ENCODE measurements at places on chromosomes 5 and 9. TPM values are rescaled to one million over a fixed set of nuclear protein-coding genes. Genes with fewer than 3 reads are reported as not detected.

The NDUFS4 gene
- total RNA-seq, result 187 TPM

The QRFP gene
- not detected for total RNA-seq

The CDKN2B gene
- total RNA-seq, result 0.82 TPM

The PSMB7 gene
- 159 TPM for total RNA-seq

The CCL21 gene
- 6.2 TPM for total RNA-seq

The FAM163B gene
- total RNA-seq, result not detected

The TAF11L12 gene
- not detected for total RNA-seq

The C5orf52 gene
- not detected for total RNA-seq

The GARIN3 gene
- total RNA-seq, result not detected

The CAMK2A gene
- 19.4 TPM for total RNA-seq

The CCNO gene
- total RNA-seq, result not detected

The CDC25C gene
- total RNA-seq, result not detected

The GZMA gene
- 1.5 TPM for total RNA-seq
